ENCODE measurements at places on chromosomes 3 and 15.

DNA sequence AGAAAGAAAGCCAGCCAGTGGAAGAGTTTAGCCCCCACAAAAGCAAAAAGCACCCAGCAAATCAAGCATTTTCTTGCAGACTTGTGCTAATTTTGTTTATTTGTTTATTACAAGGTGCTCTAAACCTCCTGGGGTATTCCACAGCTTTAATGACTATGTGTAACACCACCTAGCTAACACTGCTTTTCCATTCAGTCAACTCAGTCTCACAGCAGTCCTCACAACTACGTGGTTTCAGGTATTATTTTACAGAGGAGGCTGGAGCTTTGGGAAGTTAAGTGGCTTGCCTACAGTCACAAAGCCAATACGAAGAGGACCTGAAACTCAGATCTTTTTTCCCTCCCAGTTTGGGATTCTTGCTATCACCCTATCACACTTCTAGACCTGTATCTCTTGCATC, 14.8 kb downstream of the SOX14 start:
- DNase-seq = no peak

DNA sequence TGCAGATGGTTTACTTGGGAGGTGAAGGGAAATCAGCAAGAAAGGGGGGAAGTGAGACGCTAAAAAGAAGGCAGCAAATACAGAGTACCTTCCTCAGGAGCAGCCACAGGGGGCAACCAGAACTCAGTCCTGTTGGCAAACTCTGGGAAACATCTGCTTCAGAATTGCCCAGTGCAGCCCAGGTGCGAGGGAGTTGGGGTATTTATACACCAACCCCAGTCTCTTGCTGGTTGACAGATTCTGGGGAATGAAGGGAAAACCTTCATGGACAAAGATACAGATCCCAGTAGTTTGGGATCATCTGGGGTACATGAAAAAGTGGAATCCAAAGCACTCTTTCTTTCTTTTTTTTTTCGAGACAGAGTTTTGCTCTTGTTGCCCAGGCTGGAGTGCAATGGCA, 25.3 kb upstream of the PGPEP1L start:
- no peak for DNase-seq

- no peak for DNase-seq
These were observed 6.6 kb downstream of the MAP2K5 start for GRCh38 chr15:67548862-67549651.

- DNase-seq = no peak
These were observed 244.4 kb upstream of the TOPAZ1 start for GRCh38 chr3:43997316-43997715.

- DNase-seq = peak; percentile 100
These were observed 436.0 kb upstream of the TPM1 start for GRCh38 chr15:62606376-62607113.

DNA sequence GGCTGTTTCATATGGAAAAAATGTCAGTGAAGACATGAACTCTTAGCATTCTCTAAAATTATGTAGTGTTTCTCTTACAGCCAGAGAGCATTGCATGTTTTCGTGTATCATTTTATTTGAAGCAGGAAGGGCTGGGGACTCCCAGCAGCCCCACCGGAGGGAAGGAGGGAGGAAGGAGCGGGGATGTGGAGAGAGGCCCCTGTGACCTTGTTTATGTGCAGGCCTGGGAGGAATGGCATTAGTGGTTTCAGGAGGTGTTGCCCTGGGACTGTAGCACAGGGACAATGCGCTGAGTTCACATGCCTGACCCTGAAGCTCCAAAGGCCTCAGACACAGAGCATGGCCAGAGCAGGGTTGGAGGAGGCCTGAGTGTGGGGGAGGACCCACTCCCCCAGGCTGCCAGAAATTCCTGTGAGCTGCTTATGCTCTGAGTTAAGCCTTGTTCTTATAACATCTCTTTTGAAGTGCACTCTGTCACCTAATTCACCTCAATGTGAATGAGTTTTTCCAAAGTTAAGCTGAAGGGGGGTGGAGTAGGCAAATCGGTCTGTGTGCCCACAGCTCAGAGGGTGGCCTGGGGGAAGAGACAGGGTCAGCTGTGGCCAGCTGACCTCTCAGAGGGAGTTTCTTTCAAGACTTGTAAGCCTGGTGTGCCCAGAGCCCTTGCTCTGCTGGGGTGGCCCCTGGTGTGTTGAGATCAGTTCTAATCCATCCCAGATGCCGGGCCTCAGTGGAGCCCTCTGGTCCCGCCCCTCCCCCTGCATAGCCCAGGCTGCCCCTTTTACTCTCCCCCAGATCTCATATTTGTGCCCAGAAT, 3.9 kb upstream of the RNU6-1 start:
- DNase-seq = no peak

- DNase-seq = peak; percentile 6
These were observed 905 bp downstream of the HOMER2 start for GRCh38 chr15:82951472-82952157.

- peak; percentile 58 for DNase-seq
These were observed 340.8 kb upstream of the DPH6 start for GRCh38 chr15:35886765-35887164.

DNA sequence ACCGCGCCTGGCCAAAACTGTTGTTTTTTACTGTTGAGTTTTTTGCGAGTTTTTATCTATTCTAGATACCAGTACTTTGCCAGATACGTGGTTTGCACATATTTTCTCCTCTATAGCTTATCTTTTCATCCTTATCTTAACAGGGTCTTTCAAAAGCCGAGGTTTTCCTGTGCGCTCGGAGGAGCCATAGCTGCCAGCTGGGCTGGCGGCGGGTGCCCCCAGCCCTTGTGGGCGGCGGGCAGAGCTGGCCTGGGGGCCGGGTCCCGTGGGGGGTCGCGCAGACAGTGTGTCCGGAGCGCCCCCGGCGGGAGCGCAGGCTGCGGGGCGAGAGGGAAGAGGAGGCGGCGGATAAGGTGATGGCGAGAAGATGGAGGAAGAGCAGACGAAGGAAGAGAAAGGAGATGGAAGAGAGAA, 11.1 kb upstream of the EIF4A2 start:
- no peak for DNase-seq

GRCh38 chr3:128523591-128523990, 30.6 kb upstream of the GATA2 start:
- no peak for DNase-seq

DNA sequence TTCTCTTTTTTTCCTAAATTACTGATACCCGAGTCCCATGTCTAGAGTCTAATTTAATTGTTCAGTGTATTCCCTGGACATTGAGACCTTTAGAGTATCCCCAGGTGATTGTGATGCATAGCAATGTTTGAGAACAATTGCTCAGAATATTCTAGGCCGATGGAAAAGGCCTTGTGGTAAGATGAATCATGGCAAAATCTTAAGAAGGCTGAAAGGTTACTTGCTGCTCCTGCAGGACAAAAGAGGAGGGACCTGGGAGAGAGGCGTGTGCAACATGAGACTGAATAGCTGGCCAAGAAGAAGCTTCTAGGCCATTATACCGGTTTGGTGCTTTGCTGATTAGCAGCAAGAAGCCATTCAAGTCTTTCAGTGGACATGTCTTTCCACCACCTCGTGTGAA, 256.6 kb downstream of the ROBO2 start:
- no peak for DNase-seq

- no peak for DNase-seq
These were observed 87.3 kb downstream of the MESD start for GRCh38 chr15:80902298-80902801.

DNA sequence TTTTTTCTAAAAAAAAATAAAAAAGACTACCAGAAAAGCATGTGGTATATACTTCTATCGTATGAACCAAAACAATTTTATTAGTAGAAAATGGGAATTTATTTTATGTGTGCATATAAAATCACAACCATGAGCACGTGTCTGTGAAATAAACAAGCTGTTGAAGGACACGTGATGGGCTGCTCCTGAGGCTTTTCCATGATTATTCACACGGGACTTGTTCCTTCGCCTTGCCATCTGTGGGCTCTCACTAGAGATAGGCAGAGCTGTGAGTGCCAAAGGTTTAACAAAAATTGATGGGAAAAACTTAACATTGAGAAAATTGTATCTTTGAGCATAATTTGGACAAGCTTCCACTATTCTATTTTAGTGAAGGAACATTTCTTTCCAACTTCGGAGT, 12.4 kb upstream of the ETV5 start:
- no peak for DNase-seq

GRCh38 chr3:185857208-185857607, 32.4 kb upstream of the IGF2BP2 start:
- DNase-seq = no peak

GRCh38 chr3:8599146-8599545, 45.5 kb downstream of the SSUH2 start:
- no peak for DNase-seq

DNA sequence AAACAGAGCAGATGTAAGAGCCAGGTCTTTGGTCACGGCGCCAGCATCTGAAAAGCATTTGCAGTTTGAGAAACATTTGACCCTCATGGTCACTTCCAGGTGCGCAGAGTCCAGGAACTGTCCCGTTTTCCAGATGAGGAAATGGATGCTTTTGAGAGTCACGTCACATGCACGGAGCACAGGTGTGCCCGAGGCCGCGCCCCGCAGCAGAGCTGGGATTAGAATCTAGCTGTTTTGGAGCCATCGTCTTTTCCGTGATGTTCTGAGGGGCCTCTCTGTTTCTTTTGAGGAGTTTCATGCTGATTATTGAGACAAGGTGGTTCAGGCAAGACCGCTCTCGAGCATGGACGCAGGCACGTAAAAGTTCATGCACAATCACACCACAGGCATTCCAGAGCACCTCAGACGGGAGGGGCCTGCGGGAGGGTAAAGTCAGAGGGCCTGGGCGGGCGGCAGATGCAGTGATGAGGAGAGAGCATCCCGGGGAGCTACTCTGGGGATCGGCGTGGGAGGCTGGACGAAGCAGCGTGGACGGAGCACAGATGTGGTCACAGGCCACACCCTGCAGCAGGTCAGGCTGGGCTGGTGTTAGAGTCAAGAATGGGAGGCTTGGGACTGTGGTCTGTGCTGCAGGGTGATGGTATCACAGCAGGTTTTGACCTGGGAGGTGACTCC, 139.2 kb upstream of the MEF2A start:
- no peak for DNase-seq

- DNase-seq = no peak
These were observed 199.3 kb upstream of the UMPS start for GRCh38 chr3:124530916-124531315.

DNA sequence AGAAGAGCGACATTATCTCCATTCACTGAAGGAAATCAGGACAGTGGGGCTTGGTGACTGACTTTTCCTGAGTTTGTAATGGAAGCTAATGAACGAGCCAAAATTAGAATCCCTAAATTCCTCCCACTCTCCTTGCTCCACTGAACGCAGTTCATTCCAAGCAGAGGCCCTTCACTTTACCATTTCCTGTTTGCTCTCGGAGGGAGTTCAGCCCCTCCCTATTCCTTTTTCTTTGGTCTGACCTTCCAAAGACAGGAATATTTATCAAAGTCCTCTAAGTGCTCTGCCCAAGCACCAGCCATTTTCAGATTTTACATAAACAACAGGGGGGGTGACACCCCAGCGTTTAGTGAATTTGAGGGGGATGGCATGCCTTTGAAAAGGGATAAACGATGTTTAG, 24.0 kb upstream of the PTPRG start:
- no peak for DNase-seq

- DNase-seq = peak; percentile 12
These were observed 126.8 kb upstream of the CPNE4 start for GRCh38 chr3:132161608-132162007.

DNA sequence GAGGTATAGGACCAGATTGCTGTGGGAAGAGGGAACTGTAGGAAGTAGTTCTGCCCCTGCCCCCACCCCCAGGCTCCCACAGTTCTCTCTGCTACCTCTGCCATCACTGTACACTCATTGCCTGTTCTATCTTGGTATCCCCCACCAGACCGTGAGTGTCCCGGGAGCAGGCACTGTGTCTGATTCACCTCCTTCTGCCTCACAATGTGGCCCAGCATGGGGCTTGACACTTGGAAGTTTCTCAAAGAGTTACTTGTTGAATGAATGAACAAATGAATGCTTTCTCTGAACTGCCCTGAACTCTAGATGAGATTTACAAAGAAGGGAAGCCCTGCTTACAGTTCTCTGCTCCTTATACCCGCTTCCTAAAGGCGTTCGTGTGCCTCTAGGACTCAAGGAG, 27.1 kb upstream of the PIK3CB start:
- DNase-seq = peak; percentile 82

DNA sequence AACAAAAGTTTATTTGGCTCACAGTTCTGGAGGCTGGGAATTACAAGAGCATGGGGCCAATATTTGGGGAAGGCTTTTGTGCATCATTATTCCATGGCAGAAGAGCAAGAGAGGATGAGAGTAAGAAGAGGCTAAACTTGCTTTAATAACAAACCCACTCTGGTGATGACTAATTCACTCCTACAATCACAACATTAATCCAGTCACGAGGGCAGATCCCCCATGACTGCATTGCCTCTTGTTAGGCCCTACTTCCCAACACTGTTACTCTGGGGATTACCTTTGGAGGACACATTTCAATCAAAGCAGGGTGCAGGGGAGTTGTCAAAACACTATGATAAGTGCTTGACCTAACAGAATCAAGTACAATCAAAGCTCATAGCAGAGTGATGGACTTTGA, 181.7 kb downstream of the BBX start:
- peak; percentile 73 for DNase-seq
